ENCODE measurements at places on chromosomes 5 and 9.

DNA sequence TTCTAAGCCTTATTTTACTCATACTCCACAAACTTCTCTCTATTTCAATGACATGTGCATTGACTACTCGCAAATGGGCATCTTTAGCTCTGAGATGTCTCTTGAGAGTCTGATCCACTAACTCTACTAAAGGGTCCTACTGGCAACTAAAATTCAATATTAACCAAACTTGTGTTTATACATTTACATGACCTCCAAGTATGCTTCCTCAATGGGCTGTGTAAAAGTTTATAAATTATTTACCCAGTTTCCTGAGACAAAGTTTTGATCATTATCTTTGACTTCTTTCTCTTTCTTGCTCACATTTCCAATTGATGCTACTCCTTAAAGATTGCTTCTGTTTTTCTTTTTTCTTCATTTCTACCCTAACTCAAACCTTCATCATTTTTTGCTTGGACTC is 510.1 kb upstream of the DAB2 start:
- no peak for DNase-seq

GRCh38 chr5:56052735-56053134 is 58.0 kb upstream of the IL6ST start:
- DNase-seq: no peak

DNA sequence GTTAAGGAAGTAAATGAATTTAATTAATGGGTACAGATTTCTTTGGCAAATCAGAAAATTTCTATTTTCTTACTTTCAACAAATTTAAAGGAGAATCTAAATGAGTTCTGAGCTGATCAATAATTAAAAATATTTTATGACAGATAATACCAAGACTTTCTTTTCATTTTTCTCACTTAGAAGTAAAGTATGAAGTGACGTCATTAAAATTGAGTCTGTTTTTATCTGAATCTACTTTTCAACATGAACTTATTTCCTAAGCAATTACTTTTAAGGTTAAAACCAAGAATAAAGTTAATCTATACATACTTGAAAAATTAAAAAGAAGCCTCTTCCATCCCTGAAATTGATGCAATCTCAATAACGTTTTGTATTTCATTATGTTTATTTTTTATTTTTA is 552.8 kb upstream of the ST8SIA4 start:
- DNase-seq: no peak

DNA sequence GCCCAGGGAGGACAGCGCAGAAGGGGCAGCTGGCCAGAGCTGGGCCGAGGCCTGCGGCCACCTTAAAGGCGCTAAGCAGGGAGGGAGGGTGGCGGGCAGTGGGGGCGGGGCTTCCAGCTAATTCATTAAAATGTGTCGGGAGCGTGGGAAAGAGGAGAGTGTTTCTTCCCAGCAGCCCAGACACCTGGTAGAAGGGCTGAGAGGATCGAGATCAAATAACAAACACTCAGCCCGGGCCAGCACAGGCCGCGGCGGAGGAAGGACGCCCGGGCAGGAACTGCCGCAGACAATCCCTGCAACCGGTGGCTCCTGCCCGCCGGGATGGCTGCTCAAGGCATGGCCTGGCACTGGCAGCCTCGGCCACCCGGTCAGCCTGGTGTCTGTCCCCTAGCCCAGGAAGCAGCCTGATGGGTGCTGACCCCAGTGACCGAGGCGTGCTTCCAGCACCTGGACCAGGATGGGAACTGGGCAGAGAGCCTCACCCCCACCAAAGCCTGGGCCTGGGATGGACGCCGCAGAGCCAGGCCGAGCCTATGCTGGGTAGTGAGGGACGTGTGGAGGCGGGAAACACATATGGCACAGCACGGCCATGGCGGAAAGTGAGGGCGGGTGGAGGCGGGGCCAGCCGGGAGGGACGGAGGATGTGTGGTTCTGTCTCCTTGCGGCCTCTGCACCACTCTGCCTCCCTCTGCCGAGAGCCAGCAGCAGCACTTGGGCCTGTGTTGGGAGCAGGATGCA is 3.2 kb upstream of the NRARP start:
- peak; percentile 46 for DNase-seq

DNA sequence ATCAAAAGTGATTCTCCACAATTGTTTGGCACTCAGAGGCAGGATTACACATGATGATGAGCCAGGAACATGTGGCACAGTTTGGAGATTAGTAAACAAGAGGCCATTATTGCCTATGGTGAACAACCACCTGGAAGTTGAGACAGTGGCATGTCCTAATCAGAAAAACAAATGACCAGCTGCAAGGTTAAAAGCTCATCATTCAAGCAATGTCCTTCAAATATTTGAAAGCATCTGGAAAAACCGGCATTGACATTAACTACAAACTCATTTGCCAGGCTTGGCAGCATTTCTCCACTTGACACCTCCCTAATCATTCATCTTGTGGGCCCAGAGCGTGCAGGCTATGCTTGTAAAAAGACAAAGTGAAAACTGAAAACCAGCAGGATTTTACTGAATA is 80.6 kb upstream of the MEGF10 start:
- no peak for DNase-seq
